ENCODE measurements at places on chromosomes 3 and 15. TPM values are rescaled to one million over a fixed set of nuclear protein-coding genes. Genes with fewer than 3 reads are reported as not detected.

GRCh38 chr3:170697131-170697530, 111.3 kb upstream of the SLC7A14 start:
- DNase-seq = no peak

DNA sequence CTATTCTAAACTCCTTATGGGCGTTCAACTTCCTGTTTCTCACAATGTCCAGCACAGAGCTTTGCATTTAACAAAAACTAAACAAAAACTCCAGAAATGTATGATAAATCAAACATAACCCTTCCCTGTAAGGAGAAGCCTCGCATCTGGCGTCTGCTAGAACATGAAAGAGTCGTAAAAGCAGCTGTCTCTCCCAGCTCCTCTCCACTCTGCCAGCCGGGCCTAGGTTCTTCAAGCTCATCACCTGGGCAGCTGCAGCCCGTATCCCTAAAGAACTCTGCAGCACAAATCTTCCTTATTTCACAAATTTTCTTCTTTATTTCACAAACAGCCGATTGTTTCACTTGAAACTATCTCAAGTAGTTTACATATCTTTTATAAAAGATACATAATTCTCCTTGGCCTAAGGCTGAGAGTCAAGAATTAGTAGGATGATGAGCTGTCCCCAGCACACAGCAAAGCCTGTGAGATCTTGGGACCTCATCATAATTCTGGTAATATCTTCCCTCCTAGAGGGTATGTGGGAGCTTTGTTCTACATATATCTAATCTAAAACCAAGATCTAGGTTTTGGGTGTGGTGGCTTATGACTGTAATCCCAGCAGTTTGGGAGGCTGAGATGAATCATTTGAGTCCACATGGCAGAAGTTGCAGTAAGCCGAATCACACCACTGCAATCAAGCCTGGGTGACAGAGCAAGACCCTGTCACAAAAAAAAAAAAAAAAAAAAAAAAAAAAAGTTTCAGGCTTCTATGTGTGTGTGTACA, 35.3 kb downstream of the ANXA2 start:
- DNase-seq = no peak

GRCh38 chr3:60250206-60250605, 1001.0 kb downstream of the FHIT start:
- DNase-seq = no peak

DNA sequence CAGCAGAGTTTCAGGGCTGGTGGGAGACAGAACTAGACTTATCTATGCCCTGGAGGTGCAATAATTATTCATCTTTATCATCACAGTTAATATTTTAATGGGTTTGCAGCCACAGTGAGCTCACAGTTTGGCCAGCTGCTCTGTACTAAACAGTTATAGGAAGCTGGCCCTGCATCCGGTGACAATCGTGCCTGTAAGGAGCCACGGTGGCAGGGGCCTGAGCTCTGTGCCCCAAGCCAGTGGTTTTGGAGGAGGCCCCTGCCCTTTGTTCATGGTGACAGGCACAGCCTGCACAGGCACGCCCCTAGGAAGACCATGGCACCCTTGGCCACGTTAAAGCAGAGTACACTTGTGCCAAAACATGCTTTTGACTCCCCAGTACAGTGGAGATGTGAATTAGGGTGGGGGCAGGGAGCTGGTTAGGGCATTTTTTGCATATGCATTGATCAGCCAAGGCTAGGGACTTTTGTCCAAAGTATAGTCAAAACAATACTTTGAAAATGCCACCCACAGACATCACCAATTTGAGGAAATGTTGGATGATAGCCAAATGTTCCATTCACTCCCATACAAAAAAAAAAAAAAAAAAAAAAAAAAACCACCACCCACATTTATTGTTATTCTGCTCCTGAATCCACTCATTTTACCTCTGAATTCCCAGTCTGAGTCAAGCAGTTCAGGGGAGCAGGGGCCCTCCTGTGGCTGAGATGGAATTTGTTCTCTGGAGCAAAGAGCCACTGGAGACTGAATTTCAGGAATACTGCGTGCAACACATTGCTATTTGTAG, 3.4 kb upstream of the RFTN1 start:
- no peak for DNase-seq

DNA sequence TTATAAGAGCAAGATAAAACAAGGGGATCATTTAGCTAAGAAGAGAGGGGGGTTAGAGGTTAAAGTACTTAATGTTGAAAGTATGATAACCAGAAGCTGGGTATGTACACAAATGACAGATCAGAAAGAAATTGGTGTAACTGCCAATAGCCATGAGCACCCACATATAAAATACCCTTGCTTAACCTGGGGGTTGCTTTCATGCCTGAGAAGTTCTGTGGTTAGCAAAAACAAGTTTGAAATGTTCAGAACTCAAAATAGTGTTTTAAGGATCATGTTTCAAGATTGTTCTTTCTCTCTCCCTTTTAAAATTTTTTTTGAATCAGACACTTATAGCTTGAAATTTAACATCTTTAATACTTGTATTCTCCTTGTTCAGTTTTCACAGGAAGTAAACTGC, 321.4 kb upstream of the GBE1 start:
- no peak for DNase-seq

GRCh38 chr3:66854601-66855151, 143.4 kb upstream of the KBTBD8 start:
- DNase-seq = no peak

LSAMP gene
- polyA plus RNA-seq = 12.5 TPM

MYO1E gene
- 129 TPM for polyA plus RNA-seq

FGF12 gene
- polyA plus RNA-seq = 6.0 TPM

All from renal pelvis (tissue), 12 donors.